ENCODE measurements at places on chromosomes 7 and 10.

GRCh38 chr10:44926751-44927351 is 15.7 kb downstream of the TMEM72 start:
- no peak for DNase-seq

GRCh38 chr7:90648834-90649233 is 52.7 kb downstream of the CDK14 start:
- no peak for DNase-seq

GRCh38 chr7:155062411-155062810 is 7.7 kb upstream of the HTR5A start:
- no peak for DNase-seq

- no peak for DNase-seq
These were observed 11.9 kb downstream of the CDK6 start for GRCh38 chr7:92824450-92824849.

DNA sequence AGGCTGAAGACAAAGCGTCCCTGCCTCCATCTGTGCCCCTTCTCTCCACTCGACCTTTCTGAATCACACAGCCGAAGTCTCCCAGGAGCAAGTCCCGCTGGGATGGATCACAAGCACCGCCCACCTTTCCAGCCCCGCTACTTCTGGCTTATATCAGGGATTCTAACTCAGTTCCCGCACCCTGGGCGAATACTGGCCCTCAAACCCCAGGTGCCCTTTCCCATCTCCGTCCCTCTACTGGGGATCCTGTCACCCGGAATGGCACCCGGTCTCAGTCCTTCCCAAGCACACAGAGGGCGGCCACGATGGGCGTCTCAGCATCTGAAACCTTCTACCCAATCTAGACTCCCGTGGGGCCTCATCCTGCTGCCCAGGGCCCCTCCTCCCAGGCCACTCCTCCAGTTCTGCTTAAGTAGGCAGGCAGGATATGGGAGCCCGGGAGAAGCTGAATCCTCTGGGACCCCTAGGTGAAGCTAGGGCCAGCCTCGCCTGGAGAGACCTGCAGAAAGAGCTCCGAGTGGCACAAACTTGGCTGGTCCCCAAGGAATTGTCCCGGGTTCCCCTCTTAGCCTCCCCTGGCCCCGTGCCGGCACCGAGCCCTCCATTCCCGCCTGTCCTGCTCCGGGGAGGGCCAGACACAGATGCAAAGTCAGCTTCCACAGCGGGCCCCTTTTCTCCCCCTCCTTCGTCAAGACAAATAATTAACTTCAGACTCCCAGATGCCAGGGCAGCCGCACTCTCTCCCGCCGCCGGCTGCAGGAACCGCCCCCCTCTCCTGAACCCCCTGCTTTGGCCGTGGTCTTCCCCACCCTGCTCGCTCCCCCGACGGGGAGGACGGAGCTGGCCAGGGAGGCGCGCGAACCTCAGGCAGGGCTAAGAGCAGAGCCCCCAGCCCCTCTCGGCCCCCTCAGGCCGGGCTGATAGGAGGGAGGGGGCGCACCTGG is 612 bp downstream of the KCP start:
- no peak for DNase-seq

GRCh38 chr10:126420567-126421300 is 32.5 kb upstream of the ADAM12 start:
- DNase-seq: no peak

- DNase-seq: no peak
These were observed 10.9 kb downstream of the OPTN start for GRCh38 chr10:13110908-13111307.

DNA sequence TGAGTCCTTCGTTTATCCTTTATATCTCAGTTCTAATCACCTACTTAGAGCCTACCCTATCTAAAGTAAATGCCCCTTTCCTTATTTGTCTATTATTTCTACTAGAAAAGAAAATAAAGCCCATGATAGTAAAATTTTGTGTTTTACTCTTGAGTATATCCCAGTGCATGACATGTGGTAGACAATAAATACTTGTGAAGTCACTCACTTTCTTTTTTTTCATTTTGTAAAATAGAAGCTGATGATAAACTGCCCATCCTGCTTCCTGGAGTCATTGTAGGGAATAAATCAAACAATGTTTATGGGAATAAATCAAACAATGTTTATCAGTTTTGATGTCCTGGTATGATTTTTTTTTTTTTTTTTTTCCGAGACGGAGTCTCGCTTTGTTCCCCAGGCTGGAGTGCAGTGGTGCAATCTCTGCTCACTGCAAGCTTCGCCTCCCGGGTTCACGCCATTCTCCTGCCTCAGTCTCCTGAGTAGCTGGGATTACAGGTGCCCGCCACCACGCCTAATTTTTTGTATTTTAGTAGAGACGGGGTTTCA is 36.1 kb downstream of the BTRC start:
- DNase-seq: no peak

All from head of caudate nucleus (tissue), 42 donors.